Activated naive CD4-positive, alpha-beta T cell (primary cell): ENCODE measurements at places on chromosomes 6 and 20.

DNA sequence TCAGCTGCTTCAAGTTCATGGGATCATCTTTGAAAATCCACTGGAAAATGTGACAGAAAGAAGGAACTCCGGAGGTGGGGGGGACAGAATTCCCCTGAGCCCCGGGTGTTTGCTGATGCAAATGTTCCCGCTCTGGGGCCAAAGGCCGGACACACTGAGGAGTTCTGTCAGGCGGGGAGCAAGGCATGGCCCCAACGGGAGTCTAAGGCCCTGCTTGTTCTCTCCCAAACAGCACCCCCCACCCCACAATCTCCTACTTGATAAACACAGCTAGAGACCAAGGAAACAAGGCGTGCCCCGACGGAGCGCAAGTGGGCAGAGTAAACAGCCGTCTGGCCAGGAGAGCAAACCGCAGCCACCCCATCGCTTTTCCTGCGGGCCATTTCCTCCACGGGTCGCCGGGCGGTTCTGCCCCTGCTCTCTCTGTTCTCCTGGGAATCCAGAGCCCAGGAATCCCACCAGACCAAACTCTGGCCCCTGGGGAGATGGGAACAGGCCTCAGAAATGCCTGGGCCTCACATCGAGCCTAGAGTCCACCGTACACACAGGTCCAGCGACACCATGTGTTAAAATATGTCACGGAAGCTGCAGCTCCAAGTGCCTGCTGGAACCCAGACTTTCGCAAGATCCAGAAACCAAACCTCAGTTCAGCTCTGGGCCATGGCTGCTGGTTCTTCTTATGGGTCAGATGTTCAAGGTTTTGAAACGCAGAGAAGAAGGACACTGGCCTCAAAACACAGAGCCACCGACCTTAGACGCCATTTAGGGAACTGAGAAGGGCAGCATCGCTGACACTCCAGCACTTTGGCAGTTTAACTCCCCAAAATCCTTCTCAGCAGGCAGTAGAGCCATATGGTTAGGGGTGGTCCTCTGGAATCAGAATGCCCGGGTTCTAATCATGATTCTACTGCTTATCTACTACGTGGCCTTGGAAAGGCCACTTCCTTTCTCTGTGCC is 104.2 kb downstream of the PREX1 start:
- DNase-seq, result no peak

DNA sequence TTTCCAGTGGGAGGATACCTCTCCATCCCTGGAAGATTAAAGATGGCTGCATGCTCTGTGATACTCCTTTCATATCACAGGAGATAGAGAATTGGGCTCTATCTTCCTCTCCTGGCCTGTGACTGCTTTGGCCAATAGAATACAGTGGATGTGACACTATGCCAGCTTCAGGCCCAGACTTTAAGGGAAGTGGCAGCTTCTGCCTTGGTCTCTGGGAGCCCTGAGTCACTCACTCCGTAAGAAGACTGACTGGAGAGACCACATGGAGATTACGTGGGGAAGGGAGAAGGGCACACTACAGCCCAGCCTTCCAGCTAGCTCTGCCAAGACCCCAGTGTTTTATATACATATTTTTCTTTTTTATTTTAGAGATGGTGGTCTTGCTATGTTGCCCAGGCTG is 10.4 kb upstream of the MMP9 start:
- no peak for DNase-seq

GRCh38 chr6:169424821-169425240 is 171.2 kb upstream of the THBS2 start:
- no peak for DNase-seq

DNA sequence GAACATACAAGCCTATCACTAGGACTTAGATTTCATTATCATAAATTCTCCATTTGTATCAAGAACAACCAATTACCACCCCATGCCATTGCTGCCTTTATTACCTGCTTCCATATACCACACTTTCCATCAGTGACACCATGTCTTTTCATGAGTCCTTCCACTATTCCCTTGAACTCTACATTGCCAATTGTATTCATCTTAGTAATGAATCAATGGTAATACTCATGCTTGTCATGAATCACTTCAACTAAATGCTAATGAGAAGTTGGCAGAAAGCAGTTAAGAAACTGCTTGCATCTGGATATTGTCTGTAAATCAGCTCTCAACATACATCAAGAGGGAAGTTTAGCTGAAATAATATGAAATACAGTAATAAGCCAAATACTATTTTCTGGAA is 61.2 kb upstream of the RNF217 start:
- DNase-seq, result no peak

GRCh38 chr6:110233770-110234374 is 53.6 kb downstream of the CDC40 start:
- DNase-seq, result no peak

DNA sequence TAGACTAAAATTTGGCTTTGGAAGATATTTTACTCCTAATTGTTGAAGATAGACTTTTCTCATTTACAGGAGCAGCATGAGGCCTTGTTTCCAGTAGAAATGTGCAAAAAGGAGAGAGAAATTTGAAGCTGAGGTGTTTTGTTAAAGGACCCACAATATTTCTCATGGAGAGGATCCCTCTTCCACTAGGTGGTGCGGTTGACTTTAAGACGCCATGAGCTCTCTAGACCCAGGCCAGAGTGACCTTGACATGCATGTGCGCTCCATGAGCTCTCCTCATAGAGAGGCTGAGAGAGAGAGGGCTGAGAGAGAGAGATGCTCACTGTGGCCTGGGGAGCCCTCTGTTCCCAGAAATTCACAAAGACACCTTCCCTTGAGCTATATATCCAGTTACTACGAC is 861.2 kb upstream of the EYS start:
- DNase-seq, result no peak

GRCh38 chr6:34506718-34507117 is 40.8 kb downstream of the PACSIN1 start:
- no peak for DNase-seq

- DNase-seq, result no peak
These were observed 127.4 kb upstream of the LY86 start for GRCh38 chr6:6461138-6461537.
